Motor neuron (in vitro differentiated cells): ENCODE measurements at places on chromosomes 7 and 10.

DNA sequence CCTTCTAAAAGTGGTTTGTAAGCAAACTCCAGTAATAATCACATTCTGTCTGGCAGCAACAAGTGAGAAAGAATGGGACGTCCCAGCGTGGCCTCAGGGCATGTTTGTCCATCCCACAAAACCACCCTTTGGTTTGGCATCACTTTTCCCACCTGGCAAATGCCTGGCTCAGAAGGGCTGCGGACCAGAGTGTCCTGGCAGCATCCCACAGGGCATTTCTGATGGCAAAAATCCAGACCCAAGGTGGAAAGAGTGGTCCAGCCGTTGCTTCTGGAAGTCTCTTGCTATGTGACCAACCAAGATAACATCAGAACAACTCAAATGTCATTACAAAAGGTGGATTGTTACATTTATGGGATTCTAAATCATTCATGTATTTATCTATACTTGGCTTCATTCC is 174.4 kb downstream of the CREB5 start:
- no peak for ATAC-seq

DNA sequence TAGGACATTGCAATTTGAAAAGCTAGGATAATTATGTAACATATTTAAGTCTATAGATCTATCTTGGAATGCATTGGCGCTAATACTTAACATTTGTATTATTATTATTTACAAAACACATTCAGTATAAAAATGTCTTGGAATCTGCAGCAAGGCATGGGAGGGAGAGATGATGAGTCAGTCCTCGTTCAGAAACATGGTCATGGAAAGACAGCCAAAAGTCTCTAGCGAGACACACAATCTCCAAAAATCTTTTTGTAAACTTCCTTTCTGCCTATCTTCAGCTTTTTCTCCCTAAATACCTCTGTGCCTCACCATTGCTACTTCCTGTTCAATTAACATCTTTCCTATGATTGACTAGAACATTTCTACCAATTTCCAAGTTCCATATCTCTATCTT is 188.4 kb upstream of the CACNA2D1 start:
- no peak for ATAC-seq

DNA sequence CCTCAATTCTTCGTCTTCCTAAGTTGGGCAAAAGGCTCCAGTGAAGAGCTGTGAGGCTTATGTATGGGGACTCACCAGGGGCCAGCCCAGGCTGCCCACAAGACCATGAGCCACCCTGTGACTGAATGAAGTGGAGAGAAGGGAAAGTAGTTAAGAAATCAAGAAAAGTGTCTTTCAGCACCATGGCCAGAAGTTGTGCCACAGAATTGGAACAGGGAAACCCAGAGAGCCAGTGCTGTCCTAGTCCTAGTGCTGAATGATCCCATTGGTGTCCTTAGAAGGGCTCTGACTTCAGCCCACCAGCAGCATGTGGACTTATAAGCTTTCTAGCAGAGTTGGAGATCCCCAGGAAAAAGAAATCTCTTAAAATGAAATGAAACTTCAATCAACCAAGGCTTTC is 37.0 kb upstream of the CCSER2 start:
- ATAC-seq = no peak

GRCh38 chr7:13988731-13989125 is 738 bp downstream of the ETV1 start:
- no peak for ATAC-seq

DNA sequence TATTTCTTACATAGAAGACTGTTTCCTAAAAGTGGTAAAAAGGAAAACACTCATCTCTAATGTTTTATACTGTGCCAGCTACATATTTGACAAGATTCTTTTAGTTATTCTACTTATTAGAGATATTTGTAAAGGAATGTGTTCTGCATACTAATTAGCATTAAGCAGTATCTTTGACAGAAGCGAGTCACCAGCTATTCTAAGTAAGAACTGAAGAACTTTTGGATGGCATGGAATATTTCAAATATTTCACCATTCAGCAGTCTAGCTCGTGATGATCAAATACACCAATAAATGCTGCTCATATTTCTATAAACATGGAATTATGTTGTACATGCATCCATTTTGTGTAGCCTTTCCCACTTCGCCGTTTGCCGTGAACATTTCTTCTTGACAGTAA is 241.6 kb upstream of the TCF7L2 start:
- no peak for ATAC-seq

GRCh38 chr10:127462643-127463295 is 86.3 kb upstream of the NPS start:
- ATAC-seq = no peak

DNA sequence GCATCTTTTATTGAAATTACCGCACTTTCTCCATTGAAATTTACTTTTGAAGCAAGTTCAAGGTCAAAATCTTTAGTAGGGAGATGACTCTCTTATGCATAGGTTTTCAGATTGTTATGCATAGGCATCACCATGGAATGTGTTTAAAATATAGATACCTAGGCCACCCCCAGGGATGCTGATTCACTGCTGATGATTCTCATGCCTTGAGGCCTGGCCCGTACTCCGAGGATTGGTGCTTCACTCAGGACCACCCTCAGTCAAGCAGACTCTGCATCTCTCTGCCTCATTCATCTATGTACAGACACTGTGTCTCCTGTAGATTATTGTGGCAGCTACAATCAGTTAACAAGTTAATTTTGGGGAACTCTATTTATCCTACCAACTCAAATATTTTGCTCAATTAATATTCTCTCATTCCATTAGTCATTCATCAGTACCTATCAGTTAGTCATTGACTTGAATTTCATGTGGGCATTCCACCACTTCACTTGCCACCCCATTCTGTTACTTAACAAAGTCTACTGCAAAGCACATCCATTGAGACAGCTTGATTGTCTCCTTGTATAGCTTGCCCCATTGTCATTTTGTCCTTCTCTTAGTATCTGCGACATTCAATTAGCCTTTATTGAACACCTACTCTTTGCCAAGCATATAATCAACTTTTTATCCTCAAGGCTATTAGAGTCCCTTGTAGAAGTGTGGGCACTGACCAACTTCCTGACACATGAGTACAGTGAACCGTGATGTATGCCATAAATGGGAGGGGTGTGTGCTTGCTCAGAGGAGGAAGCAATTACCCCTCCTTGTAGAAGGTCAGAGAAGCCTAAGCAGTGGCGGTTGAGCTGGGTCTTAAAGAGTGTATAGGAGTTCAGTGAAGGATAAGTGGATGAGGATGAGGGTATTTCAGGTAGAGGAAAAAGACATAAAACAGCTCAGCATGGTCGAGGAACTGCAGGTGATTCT is 255.6 kb upstream of the BMPER start:
- ATAC-seq = no peak

DNA sequence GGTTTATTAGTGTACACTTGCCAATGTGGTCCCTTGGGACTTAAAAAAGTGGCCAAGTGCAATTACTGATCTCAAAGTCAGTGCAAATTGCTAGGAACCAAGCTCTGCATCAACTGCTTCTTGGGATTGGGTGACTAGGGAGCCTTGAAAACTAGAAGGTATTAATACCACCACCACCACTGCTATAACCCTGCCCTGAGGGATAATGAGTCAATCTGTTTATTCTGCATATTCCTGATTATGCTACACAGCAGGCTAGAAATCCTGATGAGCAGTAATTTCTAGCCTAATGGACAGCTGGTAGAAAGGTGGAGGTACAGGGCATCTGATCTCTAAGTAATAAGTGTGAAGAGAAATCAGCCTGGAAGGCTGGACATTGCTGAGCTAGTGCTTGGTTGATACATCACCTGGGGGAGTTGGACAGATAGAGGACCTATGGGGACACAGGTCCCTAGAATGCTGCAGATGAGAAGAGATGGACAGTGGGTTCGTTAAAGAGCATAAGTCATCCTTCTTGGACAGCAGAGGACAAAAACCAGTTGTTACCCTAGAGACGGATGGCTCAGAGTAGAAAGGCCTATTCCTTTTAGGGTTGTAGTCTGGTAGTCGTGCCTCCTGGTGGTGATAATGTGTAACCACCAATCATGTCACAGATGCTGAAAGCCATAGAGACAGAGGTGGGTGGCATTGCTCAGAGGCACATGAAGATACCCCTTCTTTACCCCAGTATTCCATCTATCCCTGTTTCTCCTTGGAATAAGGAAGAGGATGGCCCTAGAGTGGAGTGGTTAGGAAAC is 554.8 kb downstream of the SORCS1 start:
- ATAC-seq = peak; percentile 64

DNA sequence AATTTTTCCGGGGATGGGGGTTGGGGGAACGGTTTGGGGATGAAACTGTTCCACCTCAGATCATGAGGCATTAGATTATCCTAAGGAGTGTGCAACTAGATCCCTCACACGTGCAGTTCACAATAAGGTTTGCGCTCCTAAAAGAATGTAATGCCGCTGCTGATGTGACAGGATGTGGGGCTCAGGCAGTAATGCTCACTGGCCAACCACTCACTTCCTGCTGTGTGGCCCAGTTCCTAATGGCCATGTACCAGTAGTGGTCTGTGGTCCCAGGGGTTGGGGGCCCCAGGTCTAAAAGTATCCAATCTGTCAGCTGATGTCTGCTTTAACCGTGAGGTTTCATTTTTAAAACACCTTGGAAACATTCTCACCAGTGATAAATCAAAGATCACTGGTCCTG is 2.2 kb downstream of the STN1 start:
- no peak for ATAC-seq

DNA sequence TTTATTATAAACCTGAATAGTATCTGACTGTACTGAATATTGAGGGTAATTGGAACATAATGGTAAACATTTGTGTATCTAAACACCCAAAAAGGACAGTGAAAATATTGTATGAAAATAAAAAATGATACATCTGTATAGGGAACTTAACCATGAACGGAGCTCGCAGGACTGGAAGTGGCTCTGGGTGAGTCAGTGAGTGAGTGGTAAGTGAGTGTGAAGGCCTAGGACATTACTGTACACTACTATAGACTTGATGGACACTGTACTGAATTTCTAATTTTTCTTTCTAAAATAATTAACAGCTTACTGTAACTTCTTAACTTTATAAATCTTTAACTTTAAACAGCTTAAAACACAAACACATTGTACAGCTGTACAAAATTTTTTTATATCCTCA is 454.5 kb upstream of the FZD8 start:
- no peak for ATAC-seq

DNA sequence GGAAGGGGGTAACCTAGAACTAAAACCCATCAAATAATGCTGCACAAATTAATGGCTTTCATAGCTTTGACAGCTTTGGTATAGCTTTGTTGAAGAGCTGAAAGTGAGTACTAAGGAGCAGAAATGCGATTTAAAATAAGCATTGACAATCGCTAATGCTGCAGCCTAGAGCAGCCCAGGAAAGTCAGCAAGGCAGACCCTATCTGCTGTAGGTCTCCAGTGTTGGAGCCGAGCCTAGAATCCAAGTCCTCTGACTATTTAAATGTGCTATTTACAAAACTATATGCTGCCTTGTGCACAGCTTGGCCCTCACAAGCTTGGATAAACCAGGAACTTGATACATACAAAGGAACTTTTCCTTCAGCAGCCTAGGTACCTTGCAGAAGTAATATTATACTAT is 64.9 kb upstream of the ASAH2 start:
- no peak for ATAC-seq

DNA sequence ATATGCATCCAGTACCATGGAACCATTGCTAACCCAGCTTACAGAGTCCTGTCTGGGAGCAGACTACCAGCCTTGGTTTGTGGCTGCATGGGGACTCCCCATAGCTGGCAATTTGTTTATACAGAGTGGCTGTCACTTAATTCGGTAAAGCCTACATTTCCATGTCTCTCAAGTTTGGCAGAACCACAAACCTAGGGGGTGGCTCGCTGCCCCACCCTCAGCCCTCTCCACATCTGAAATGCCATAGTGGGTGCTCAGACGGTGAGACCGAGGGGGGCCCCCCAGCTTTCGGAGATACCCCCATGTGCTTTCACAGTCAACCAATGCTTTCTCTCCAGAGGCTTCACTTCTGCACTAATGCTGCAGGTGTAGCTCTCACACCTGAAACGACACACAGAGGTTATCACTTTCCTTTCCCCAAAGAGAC is 75.5 kb upstream of the KAT6B start:
- no peak for ATAC-seq

DNA sequence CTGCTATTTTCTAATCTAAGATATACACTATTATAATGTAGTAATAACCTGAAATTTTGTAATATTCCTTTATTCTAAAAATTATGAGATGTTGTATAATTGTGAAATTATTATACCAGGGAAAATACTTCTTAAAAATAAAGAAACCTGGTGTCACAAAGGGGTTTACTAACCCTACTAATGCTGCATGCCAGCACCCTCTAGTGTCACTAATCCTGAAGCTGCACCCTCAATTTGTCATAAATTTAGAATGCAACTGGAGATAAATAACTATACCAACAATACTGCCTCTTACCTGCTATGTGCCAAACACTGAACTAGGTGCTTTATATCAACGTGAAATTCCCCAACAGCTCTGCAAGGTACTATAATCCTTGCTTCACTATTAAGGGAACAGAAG is 30.8 kb downstream of the TM9SF3 start:
- ATAC-seq = peak; percentile 45

- no peak for ATAC-seq
Observed at GRCh38 chr10:103605359-103606096, 112.0 kb downstream of the NEURL1 start.

DNA sequence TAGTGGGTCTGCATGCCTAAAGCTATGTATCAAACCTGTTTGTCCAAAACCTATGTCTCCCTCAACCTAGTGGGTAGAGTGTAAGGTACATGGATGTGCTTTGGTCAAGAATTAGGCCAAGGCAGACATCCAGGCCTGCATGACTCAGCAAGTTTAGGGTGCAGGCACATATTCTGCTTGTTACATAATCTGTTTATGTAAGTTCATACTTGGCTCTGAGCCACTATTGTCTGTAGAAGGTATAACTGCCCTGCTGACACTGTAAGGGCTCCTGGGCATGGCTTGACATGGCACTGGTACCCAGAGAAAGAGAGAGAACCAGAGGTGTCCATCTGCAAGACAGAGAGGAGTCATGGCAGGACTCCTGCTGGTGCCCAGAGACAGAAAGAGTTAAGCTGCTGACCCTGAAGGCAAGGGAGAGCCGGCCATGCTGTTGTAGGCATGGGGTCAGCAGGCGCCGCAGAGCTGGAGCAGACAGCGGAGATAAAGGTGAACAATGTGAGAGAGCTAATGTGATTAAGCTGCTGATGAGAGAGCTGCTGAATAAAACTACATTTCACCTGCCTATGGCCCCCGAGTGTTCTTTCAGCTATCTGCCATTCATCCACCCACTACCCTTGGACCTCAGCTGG is 118.5 kb upstream of the TMEM106B start:
- no peak for ATAC-seq
